ENCODE measurements at places on chromosomes 7 and 10. TPM values are rescaled to one million over a fixed set of nuclear protein-coding genes. Genes with fewer than 3 reads are reported as not detected.
A peak's percentile ranks its signal among the peaks of the same experiment; 100 is the strongest.

DNA sequence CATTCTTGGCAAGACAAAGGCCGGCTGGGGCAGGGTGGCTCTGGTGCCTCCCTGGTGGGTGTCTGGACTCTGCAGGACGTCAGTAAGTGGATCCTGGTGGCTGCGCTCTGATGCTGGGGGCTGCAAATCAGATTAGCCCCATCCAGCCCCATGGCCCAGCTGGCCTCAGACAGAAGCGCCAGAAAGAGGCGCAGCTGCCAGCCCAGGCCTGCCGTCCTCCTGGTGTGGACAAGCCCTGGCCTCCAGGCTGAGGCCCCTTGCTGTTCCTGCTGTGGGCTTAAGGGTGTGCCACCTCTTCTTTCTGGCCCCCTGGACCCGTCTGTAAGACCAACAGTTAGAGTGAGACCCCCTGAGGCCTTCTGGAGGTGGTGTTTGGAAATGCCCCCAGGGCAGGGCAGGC, 5.9 kb upstream of the LFNG start:
- no peak for DNase-seq

DYNC1I1 gene
- total RNA-seq = 2.7 TPM

LRRN3 gene
- total RNA-seq = 0.81 TPM

DNA sequence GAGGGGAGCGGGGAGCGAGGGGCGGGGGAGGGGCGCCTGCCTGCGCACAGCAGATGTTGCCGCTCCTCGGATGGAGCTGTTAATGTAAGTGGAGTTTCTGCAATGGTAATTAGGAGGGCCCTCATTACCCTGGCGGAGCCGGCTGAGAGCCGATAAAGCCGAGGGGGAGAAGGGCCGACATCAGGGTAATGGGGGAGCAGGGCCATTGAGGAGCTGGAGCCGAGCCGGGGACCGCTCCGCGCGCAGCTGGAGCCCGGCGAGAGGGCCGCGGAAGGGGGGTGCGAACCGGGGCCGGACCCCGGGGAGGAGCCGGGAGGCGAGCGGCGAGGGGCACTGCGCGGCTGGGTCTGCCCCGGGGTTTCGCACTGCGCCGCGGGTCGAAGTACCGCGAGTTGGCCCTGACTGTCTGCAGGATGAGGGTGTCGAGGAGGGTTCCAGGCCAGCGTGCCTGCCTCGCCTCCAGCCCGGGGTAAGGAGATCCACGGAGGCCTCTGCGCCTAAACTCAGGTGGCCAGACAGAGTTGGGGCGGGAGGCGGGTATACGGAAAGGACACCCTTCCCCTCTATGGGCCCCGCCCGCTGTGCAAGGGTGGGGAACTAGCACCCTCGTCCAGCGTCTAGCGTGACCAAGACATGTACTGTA, 55.0 kb upstream of the LBX1 start:
- DNase-seq = no peak

DNA sequence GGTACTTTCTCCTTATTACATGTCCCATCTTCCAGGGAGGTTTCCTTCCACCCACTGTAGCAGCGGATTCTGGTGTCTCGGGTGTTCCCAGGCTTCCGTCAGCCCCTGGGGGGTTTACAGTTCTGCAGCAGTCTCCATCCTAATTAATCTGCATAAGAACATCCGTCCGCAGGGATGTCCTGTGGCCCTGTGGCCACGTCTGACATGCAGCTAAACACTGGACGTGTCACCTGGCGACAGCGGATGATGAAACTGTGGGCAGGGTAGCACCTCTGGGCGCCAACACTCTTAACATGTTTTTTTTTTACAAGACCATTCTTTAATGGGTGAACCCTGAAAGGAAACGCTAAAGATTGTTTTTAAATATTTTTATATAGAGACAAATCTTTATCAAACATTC, 58.2 kb downstream of the DIP2C start:
- DNase-seq = no peak

GRCh38 chr7:2487586-2488271, 11.5 kb upstream of the GRIFIN start:
- no peak for DNase-seq

STEAP1 gene
- total RNA-seq = 13.1 TPM

DNA sequence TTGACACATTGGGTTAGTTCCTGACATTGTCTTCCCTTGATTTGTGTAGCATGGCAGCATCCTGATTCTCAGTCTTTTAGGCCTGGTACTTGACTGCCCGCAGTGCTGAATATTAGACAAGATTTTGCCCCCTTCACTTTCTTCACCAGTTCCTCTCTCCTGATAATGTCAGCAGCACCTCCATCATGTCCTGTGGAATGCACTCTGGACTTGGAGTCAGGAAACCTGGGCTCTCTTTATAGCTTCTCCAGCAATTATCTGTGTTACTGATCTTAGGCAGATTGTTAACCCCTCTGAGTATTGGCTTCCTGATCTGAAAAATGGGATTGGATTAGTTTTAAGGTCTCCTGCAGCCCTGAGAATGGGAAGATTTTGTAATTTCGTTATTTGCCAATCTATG, 19.0 kb downstream of the HBP1 start:
- DNase-seq = no peak

NRG3 gene
- 14.6 TPM for total RNA-seq

AGR3 gene
- total RNA-seq = 50.9 TPM

CCDC146 gene
- total RNA-seq = 29.7 TPM

DNA sequence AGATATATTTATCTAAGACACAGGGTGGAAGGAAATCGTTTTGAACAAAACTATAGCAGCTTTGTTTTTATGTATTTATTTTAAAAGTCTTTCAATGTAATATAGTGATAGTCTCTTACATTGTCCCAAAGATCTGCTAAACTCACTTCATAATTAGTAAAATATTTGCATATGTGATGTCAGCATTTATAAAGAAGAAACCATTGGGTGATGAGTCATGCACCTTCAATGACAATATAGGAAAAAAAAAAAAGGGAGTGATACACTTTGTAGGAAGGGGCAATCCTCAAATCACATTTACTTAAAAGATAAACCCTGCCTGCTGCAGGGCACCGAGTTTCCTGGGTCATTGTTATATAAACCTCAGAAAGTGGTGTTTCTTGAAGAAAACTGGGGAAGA, 112.4 kb upstream of the SEMA3C start:
- no peak for DNase-seq

MSMB gene
- total RNA-seq = 15.8 TPM

MEPCE gene
- 40.5 TPM for total RNA-seq

GRCh38 chr7:116236020-116236630, 25.8 kb downstream of the TES start:
- peak; percentile 56 for DNase-seq

DNA sequence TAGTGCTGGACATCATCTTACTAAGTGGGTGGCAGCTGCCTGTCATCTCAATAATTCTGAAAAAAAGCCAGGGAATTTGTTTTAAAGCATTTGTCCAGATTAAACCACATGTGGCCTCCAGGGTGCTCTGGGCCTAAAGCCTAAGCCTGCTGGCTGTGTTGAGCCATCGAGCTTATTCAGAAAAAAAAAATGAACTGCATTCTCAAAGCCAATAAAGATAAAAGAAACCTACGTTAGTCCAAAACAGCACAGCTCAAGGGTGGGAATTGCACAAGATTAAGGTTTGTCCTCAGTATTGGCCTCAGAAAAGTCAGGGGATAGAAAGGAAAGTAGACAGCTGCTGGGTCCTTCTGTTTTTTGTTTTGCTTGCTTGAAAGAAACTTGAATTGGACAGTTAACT, 22.6 kb upstream of the PRTFDC1 start:
- DNase-seq = peak; percentile 18

- DNase-seq = no peak
Measured at GRCh38 chr7:2566348-2566889, 7.6 kb downstream of the IQCE start.

- no peak for DNase-seq
Measured at GRCh38 chr10:95276367-95277200, 14.2 kb downstream of the PDLIM1 start.

DNA sequence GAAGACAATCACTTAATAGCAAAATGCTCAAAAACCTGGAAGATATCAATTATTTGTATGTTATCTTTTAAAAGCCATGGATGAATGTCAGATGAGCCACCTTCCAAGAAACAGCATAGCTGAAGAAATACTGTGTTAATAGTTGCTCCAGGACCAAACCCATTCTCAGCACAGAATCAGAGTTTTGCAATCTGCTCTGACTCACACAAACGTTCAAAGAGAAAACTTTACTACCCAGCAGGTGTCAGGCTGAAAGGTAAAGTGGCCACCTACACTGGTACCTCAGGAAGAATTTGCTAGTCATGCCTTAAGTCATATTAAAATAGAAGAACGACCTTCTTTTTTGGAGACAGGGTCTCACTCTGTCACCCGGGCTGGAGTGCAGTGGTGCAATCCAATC, 526.5 kb downstream of the PARD3 start:
- no peak for DNase-seq

DNA sequence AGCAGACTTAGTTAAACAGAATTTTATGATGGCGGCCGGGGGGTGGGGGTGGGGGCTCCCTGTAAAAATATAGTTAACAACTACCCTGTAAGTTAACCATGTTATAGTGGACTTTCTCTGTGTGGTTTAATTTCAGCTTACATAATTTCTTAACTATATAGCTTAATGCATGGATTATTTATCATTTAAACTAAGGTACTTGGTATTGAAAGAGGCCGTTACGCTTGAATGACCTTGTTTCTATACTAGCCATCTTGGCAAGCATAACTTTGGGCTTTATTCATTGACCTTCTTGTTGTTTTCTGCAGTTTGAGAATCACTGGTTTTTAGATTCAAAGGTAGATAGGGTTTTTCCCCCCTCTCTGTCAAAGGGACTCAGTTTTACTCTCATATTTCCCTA, 8.4 kb downstream of the EIF4EBP2 start:
- DNase-seq = no peak

- DNase-seq = no peak
Measured at GRCh38 chr7:75968561-75969001, 25.8 kb downstream of the TMEM120A start.

GRCh38 chr10:58384999-58385783, at the start of gene TFAM:
Gene TFAM, plus strand, starts transcription at chr10:58385410. Its CDS starts 138 bp downstream, at chr10:58385548.
- DNase-seq = peak; percentile 97

HOXA11 gene
- not detected for total RNA-seq
